ENCODE measurements at places on chromosomes 2 and 18.

- DNase-seq, result no peak
Observed at GRCh38 chr2:6914828-6915227, 2.4 kb upstream of the RNF144A start.

GRCh38 chr2:115075800-115076199, 633.4 kb downstream of the DPP10 start:
- DNase-seq, result no peak

GRCh38 chr2:177131858-177132257, 80.7 kb upstream of the HNRNPA3 start:
- DNase-seq, result no peak

DNA sequence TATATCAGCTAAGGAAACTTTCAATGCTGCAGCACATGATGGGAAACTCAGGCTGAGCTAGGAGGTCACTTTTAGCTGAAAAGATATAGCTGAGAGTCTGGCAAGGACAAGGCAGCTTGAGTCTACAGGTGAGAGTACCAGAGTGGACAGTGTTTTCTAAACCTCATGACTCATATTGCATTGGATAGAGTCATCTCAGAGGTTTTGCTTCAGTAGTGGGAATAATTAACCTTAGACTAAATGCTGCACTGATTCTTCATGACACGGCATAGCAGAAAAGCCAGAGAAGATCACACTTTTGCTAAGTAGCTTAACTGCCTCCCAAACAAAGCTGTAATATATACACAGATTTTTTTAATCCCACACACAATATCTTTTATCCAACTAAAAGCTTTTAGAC, 865.0 kb upstream of the CDH2 start:
- no peak for DNase-seq

DNA sequence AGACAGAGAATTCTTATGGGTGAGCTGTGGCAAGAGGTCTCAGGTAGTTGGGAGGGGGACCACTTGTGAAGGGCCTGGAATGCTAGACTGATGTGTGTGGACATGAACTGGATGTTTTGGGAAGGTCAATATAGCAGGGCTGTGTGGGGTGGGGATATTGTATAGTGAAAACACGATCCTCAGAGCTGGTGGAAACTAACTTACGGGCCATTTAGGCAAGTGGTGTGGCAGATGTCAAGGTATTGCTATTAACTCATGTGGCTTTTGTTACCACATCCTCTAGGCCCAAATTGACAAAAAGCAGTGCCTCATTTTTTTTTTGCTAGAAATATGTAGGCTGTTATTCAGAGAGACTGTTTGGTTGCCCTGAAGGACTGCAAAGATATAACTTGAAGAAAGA, 8.0 kb upstream of the GALNT1 start:
- no peak for DNase-seq

GRCh38 chr2:185393091-185393490, 345.5 kb upstream of the FSIP2 start:
- DNase-seq, result no peak

GRCh38 chr2:64401529-64401880, 52.5 kb upstream of the LGALSL start:
- DNase-seq, result no peak

- DNase-seq, result peak; percentile 6
Observed at GRCh38 chr2:96089356-96090195, 26.8 kb downstream of the ADRA2B start.

GRCh38 chr18:22471546-22472131, 53.9 kb upstream of the CTAGE1 start:
- no peak for DNase-seq
